ENCODE measurements at places on chromosomes 12 and 14.

GRCh38 chr12:71445071-71445470 is 5.5 kb downstream of the LGR5 start:
- no peak for DNase-seq

DNA sequence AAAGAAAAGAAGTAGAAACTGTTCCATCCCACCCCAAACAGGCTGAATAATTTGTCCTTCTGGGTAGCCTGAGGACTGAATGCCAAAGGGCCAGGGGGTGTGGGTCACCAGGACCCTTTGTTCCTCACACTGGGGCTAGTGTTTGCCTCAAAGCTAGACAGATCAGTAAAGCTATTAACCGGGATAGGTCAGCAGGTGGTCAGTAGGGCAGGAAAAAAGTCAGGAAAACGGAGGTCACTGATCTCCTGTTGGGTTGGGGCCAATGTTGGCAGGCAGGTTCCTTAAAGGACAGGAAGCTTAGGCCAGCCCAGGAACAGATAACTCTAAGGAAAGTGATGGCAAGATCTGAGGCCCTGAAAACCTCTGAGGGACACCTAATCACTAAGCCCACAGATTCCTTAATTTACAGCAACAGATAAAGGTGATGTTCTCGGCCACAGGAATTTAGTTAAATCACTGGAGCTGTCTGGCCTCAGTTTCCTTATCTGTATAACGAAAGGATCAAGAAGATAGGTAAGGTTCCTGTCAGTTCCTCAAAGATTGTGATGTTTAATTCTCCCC is 22.7 kb upstream of the TMPO start:
- no peak for DNase-seq

GRCh38 chr14:100384819-100385813 is 62.0 kb downstream of the SLC25A47 start:
- no peak for DNase-seq

GRCh38 chr12:98574110-98574509 is 19.4 kb upstream of the SLC25A3 start:
- DNase-seq, result no peak

GRCh38 chr12:62297321-62297720 is 37.1 kb downstream of the USP15 start:
- DNase-seq, result no peak

GRCh38 chr14:57707219-57707618 is 158.7 kb downstream of the SLC35F4 start:
- no peak for DNase-seq

GRCh38 chr12:991350-992333 is 619 bp downstream of the ERC1 start:
- no peak for DNase-seq

GRCh38 chr12:25960961-25961360 is 2.5 kb downstream of the RASSF8 start:
- DNase-seq, result no peak

GRCh38 chr12:88253371-88253978 is 111.4 kb downstream of the TMTC3 start:
- no peak for DNase-seq

DNA sequence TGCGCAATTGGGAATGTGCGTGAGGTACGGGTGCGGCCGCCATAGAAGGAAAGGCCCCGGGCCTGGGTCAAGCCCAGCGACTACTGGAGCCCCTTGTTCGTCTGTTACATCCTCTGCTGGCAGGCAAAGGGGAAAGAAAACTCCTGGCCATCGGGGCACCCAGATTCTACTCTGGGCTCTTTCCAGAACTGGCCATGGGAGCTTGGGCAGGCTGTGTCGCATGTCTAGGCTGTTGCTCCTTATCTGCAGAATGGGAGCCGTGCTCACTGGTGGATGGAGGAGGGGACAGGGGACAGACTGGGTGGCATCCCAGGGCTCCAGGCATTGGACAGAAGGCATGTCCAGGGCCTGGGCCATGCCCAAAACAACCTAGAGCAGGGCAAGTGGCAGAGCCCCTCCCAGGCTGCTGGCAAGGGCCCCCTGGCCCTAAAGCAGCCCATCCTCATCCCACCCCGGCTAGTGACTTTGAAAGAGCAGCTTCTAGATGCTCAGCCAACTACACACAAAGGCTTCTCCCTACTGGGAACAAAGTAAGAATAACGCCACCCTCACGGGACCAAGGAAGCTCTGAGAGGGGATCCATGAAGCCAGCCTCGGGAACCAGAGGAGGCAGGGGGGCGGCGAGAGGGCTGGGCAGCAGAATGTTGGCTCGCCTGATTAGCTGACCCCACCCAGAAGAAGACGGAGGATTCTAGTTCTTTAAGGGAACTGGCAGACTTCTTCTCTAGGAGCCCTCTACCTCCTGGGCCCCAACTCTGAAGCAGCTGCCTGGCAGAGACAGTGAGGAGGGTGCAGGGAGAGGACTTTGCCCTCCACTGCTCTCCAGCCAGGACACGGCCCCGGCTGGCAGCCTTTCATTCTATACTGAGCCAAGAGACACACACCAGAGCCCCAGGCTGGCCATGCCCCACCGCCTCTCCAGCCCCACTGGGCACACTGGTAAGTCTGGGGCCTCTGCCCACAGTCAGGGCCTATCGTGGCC is 96.8 kb downstream of the SINHCAF start:
- no peak for DNase-seq

- no peak for DNase-seq
These were observed 25.5 kb downstream of the MDM2 start for GRCh38 chr12:68833508-68833907.

DNA sequence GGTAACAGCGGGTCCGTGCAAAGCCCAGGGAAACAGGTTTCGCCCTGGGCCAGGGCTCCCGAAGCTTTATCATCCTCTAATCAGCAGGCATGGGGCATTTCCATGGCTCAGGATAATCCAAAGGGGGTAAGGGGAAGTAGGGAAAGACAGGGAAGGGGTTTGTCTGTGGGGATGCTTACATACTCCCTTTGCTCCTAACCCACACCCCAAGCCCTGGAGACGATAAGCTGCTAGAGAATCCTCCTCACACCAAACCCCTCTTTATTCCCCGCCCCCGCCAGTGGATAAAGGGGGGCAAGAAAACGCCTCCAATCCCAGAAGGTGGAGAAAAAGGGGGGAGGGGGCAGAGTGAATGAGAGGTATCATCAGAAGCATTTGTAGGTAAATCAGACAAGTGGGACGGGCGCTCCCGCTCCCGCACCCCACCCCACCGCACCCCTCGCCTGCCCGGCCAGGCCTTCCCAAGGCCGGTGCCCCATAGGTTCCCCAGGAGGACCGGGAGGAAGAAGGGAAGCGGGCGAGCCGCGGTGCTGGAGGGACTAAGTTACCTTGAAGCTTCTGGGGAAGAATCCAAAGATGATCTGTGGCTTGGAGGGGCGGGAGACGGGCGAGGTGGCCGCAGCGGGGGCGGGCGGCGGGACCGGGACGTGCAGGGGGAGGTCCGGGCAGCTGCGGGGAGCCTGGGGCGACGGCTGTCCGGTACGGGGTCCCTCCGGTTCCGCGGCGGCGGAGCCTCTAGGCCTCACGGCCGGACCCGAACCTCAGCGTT is 762 bp downstream of the PPP2R5E start:
- no peak for DNase-seq

DNA sequence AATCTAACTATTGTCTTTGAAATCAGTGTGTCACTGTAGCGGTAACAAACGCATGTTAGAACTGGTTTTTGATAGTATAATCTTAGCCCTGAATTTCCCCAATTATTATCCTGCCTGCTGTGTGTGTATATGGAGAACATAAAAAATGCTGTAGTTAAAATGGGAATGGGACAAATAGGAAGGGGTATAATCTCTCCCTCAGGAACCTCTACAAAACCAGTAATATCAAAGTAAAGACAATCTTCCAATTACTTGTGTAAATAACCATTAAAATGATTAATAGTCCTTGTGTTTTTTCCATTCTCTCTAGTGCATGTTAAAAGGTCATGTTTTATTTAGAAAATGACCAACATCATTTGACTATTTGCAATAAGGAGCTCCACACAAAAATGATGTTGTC is 200.1 kb upstream of the TMTC1 start:
- no peak for DNase-seq

GRCh38 chr12:28869197-28869596 is 279.9 kb upstream of the FAR2 start:
- DNase-seq, result no peak

- no peak for DNase-seq
These were observed 134.8 kb downstream of the ZFP36L1 start for GRCh38 chr14:68658029-68658509.

DNA sequence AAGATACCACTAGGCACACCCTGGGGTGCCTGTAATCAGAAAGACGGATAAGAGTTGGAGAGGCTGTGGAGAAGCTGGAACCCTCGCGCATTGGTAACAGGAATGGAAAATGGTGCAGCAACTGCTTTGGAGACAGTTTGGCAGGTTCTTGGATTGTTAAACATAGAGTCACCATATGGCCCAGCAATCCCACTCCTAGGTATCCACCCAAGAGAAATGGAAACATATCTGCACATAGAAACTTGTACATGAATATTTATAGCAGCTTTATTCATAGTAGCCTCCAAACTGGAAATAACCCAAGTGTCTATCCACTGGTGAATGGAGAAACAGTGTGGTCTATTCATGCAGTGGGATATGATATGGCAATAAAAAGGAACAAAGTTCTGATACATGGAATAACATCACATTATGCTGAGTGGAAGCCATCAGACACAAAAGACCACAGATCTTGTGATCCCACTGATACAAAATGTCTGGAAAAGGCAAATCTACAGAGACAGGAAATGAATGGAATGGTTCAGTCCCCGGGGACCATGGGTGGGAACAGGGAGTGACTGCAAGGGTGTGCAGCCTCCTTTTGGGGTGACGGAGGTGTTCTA is 45.4 kb downstream of the JAG2 start:
- no peak for DNase-seq

DNA sequence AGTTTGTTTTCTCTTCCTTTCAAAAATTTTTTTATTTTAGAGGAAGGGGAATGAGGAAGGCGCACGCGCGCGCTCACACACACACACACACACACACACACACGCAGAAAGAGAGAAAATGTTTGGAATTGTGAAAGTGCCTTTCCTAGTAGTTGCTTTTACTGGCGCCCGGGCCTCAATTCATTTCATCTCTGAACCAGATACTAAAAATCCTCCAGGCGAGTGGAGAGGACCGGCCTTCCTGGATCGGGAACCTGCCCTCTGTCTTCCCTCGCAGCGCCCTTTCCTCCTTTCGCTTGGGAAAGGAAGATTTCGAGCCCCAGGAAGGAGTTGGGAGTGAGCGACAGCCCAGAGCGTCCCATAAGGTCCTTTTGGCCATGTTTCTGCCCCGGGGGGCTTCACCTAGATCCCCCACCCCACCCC is 7.8 kb upstream of the TBX3 start:
- DNase-seq, result no peak

DNA sequence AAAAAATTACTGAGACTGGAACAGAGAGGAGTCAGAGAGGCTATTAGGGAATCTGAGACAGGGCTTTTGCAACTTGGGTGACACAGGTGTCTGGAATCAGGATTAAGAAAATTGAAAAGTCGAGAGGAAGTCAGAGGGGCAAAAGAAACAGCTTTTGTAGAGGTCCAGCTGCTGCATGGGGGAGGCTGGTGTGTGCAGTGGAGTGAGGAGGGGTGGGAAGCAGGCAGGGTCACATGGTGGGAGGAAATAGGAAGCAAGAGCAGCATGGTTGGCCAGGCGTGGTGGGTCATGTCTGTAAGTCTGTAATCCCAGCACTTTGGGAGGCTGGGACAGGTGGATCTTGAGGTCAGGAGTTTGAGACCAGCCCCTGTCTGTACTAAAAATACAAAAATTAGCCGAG is 69.7 kb upstream of the VRK1 start:
- DNase-seq, result no peak

DNA sequence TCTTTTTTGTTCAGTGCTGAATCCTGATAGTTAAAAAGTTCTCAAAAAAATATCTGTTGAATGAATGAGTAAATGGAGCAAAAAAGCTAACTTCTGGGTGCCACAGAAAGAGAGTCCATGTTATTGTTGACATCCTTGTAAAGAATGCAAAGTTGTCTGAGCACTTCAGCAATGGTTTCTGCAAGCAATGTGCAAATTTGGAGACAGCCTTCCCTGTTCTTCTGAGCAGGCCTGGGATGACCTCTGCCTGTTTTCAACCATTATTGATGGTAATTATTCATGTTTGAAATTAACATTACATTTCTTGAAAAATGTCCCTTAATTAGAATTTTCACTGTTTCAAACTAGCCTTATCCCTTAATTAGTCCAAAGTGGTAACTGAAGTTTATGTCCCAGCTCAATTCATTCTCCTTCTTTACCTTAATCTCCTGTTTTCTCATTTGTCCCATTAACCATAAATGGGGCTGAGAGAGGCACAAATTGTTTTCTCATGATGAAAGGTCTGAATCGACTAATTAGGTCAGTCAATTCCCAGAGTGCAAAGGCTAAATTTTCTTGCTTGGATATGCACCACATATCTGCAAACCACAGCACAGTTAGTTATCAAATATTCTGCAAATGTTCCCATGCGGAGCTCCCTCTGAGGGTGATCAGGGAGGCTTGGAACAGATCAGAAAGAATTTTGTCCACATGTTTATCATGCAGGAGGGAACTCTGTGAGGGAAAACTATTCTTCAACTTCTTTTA is 139.4 kb upstream of the KRR1 start:
- DNase-seq, result no peak

DNA sequence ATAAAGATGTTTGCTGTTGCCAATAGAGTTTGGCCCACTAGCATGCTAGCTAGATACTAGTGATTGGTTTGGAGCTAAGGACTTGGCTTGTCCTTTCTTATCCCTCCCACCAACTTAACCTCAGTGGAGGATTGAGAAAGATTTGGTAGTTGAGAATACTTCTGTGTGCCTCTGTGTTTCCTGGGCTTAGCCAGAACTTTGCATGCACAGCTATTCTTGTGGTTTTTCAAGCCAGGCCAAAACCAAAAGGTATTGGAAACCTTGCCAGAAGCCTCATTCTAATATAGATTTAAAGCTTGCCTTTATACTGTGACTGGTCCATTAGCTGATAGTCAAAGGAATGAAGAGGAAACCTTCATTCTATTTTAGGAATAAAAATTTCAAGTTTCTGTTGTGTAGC is 188.5 kb downstream of the CCDC91 start:
- no peak for DNase-seq

- DNase-seq, result no peak
These were observed 29.4 kb downstream of the POLR3B start for GRCh38 chr12:106386813-106387535.

DNA sequence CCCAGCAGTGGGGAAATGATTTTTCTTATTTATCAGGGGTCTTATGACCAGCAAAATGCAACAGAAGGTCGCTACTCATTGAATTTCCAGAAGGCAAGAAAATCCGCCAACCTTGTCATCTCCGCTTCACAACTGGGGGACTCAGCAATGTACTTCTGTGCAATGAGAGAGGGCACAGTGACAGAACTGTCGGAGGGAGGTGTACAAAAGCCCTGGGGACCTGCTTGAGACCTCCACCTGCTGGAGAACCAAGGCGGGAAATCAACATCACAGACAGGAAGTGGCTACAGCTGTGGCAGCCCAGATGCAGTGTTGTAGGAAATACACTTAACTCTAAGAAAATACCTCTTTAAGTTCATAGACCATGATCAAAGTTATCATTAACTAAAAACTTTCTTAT is 250.9 kb upstream of the OR4E1 start:
- DNase-seq, result no peak

- DNase-seq, result no peak
These were observed 440.0 kb downstream of the SLC16A7 start for GRCh38 chr12:60035835-60036234.

- DNase-seq, result no peak
These were observed 238.3 kb downstream of the SLC41A2 start for GRCh38 chr12:104719700-104720338.

All from right renal cortex interstitium (tissue), 3 donors.